ENCODE measurements at places on chromosomes 6 and 20.

- no peak for DNase-seq
Observed at GRCh38 chr6:153015094-153015640, 12.7 kb upstream of the MTRF1L start.

- DNase-seq, result no peak
Observed at GRCh38 chr20:41392871-41393704, 26.5 kb upstream of the EMILIN3 start.

DNA sequence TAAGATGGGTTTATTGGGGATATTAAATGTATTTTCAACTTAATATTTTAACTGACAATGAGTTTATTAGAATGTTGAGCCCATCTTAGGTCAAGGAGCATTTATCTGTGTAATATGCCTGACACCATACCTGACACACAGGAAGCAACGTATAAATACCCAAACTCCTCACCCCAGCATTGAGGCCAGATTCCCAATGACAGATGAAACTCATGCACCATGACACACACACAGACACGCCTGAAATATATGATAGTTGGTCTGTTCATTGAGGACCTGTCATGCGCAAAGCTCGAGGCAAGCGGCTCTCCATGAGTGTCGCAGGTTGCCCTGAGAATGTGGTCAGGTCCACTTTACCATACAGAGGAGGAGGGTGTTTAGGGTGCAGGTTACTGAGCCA, 64.1 kb downstream of the GFOD1 start:
- DNase-seq, result no peak

GRCh38 chr6:16904957-16905356, 143.7 kb upstream of the ATXN1 start:
- no peak for DNase-seq

- DNase-seq, result no peak
Observed at GRCh38 chr6:71900642-71901041, 14.3 kb downstream of the RIMS1 start.

- DNase-seq, result no peak
Observed at GRCh38 chr20:39568109-39568508, 606.0 kb downstream of the DHX35 start.

DNA sequence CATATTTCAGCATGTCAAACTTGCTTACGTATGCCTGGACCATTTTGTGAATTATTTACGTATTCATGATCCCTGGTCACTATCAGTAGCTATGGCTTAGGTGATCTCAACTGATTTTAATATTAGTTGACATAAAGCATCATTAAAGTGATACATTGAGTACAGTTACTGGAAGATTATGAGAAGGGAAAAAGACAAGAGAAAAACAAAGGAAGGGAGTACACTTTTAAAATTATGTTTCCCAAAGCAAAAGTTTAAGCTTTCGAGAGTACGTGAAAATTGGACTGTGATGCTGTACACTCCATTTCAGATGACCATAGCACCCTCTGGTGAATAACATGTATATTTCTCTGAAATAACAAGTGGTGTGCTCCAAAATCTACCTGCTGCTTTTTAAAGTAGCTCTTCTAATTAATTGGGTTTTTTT, 215.0 kb upstream of the HSF2 start:
- DNase-seq, result no peak

GRCh38 chr20:432677-433299, 24.7 kb downstream of the RBCK1 start:
- no peak for DNase-seq

DNA sequence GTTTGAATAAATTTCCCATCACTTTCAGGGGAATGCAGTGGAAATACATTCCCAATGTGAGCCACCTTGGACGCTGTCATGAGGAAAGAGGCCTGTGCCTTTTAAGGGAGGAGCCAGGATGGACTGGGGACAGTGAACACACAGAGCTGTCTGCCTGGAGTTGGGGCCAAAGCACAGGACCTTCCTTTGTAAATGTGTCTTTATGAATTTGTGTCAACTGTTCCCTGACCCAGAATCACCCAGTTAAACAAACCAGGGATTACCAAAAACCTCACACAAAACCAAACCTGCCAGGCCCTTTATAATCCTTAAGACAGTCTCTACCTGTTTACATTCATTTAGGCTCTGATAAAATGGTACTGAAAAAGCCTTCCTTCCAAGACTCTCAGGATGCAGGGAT, 513.7 kb downstream of the MAFB start:
- DNase-seq, result no peak

DNA sequence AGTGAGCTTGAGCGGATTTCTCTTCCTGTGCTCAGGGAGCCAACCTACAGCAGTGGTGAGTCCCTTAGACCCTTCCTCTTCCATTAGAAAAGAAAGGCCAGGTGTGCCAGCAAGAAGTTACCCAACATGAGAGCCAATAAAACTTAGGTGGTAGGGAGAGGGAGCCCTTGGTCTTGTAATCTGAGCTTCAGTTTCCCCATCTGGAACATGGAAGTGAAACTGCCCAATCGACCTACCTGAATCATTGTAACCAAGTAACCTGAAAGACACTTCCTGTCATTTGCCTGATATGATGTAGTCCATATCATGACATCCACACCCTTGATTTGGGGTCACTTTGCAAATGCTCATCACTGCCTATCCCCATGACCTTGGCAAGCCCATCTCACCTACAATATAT, 66.4 kb downstream of the MDGA1 start:
- no peak for DNase-seq

GRCh38 chr6:33885132-33886057, 81.6 kb upstream of the MLN start:
- no peak for DNase-seq

GRCh38 chr6:82331031-82331773, 32.4 kb upstream of the TPBG start:
- DNase-seq, result no peak

GRCh38 chr20:32091888-32092346, 17.6 kb upstream of the TM9SF4 start:
- peak; percentile 18 for DNase-seq

DNA sequence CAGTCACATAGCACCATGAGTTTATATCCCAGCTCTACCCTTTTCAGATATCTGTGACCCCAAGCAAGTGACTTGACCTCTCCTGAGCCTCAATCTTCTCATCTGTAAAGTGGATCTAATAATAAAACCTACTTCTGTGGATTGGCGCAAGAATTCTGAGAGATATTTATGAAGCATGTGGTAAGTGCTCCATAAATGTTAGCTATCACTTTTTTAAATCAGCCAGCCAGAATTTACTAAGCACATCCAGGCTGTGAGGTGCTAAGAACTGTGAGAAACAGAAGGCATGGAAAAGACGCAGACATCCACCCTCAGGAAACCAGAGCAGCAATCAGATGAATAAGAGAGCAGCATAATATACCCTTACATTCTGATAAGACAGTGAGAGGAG, 862 bp downstream of the C20orf96 start:
- no peak for DNase-seq

GRCh38 chr20:41989935-41990635, 371.9 kb upstream of the CHD6 start:
- no peak for DNase-seq

DNA sequence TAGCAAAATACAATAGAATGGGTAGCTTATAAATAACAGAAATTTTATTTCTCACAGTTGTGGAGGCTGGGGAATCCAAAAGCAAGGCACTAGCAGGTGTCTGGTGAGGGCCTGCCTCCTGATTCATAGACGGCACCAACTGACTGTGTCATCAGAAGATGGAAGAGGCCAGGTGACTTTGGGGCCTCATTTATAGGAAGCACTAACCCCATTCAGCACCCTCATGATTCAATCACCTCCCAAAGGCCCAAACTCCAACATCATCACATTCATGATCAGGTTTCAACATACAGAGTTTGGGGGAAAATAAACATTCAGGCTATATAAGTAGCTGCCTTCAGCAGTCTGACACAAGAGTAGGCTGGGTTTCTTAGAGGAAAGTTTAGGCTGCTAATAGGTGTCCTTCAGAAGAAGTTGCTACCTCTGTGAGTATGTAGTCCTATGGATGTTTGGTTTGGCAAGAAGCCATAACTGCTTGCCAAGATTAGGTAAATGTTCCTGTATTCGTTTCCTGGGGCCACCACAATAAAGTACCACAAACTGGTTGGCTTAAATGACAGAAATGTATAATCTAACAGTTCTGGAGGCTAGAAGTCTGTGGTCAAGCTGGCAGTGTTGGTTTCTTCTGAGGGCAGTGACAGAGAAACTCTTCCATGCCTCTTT, 48.8 kb downstream of the NT5E start:
- no peak for DNase-seq

- no peak for DNase-seq
Observed at GRCh38 chr20:64121586-64121985, 14.2 kb upstream of the NPBWR2 start.

DNA sequence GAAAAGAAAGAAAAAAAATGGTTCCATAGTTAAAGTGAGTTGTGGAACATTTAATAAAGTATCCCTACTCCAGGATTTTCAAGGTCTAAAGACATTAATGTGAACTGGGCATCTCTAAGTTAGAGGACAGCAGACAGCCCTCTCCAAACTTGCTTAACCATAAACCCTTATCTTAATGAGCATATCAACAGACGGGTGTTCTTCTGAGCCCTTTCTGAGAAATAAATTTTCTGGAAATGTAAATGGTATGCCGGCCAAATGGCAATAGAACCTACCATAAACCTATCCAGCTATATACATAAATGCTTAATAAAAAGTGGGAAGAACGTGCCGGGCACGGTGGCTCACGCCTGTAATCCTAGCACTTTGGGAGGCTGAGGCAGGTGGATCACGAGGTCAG, 12.5 kb downstream of the SLC18B1 start:
- DNase-seq, result no peak

DNA sequence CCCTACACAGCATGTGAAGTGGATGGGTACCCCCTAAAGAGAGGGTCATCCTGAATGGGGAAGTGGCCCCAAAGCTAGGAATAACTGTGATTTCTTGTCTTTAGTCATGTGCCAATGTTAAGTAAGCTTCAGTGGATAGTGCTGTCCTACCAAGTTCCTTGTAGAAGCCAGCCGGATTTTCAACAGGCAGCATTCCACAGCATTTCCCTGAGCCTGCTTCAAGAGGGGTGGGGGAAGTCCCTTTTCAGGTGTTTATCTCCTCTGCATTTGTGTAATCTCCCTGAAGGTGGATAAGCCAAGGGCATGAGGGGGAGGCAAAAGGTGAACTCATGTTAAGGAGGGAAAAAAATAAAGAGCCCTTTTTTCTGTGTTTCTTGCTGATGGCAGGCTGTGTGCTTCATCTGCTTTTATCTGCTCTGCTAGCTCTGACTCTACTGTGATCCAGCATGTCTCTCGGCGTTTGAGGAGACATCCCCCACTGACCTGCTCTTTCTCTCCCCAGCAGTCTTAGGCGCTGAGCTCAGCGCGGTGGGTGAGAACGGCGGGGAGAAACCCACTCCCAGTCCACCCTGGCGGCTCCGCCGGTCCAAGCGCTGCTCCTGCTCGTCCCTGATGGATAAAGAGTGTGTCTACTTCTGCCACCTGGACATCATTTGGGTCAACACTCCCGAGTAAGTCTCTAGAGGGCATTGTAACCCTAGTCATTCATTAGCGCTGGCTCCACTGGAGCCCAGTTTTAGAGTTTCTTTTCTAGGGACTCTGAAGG, 1.9 kb downstream of the EDN1 start:
- no peak for DNase-seq

DNA sequence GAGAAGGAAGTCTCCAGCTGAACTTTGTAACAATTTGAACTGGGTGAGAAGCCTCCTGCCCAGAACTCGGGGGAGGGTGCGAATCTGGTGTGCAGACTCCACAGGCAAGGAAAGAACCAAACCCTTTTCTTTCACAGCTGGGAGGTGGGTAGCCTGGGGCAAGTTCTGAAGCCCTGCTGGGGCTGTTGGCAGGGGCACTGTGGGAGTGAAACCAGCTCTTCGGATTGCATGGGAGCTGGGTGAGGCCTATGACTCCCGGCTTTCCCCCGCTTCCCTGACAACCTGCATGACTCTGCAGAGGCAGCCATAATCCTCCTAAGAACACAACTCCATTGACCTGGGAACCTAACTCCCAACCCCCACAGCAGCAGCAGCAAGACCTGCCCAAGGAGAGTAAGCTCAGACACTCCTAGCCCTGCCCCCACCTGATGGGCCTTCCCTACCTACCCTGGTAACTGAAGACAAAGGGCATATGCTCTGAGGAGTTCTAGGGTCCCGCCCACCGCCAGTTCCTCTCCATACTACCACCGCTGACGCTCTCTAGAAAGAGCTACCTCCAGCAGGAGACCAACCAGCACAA, 37.5 kb downstream of the SOD2 start:
- DNase-seq, result no peak

GRCh38 chr6:117167520-117168271, 97.7 kb upstream of the VGLL2 start:
- DNase-seq, result no peak

DNA sequence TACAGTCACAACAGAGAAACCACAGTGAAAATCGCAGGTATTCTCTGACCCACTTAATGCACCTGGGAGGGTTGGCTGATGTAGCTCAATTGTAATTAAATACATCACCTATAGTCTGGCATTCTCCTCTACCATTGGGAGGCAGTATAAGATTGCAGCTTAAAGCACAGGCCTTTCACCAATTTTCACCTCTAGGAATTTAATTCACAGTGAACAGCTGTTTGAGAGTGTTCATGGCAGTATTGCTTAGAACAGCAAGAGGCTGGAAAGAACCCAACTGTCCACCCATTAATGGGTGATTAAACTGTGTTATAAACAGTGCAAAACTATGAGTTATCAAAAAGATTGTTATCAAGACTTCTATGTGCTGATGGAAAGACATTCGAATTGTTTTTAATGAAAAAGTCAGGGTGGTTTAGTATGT, 2.0 kb downstream of the EDEM2 start:
- no peak for DNase-seq

DNA sequence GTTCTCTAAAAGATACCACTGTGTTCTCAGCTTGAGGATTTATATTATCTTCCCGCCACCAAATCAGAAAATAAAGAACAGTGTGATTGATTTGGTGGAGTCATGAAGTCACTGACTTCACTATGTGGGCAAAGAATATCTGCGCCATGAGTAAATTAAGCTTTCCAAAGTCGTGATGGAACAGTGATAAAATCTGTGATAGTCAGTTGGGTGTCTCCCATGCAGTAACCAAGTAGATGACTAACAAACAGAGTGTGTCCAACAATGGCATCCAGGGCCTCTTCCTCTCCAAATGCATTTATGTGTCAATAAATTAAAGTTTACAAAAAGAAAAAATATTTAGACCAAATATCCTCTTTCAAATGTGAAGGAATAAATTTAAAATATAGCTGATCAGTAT, 87.0 kb upstream of the DST start:
- no peak for DNase-seq

GRCh38 chr6:45806172-45806571, 209.5 kb downstream of the CLIC5 start:
- DNase-seq, result no peak

Data from esophagus squamous epithelium (tissue), 5 donors.